ENCODE measurements at places on chromosomes 5 and 9. TPM values are rescaled to one million over a fixed set of nuclear protein-coding genes. Genes with fewer than 3 reads are reported as not detected.

- peak; percentile 94 for DNase-seq
Measured at GRCh38 chr5:150034662-150035061, 34.1 kb downstream of the HMGXB3 start.

- DNase-seq, result no peak
Measured at GRCh38 chr5:73328640-73329039, 119.9 kb downstream of the FOXD1 start.

Gene CER1
- not detected for total RNA-seq

DNA sequence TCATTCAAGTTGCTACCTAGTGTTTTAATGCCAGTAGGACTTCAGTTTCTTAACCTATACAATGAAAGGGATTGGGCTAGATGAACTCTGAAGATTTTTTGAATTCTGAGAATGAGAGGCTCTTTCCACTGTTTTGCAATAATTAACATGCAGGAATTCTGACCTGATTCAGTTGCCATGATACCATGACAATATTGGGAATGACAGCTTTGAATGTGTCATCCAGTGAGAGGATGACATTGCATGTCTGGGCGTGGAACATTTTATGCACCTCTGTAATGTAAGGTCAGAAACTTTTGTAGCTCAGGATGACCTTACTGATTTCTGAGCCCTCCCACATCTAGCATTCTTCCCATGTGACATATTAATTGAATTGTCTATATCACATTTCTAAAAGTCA is 30.6 kb upstream of the SPINK5 start:
- no peak for DNase-seq

All from GM23248 (cell line).